ENCODE measurements at places on chromosomes 12 and 14.

DNA sequence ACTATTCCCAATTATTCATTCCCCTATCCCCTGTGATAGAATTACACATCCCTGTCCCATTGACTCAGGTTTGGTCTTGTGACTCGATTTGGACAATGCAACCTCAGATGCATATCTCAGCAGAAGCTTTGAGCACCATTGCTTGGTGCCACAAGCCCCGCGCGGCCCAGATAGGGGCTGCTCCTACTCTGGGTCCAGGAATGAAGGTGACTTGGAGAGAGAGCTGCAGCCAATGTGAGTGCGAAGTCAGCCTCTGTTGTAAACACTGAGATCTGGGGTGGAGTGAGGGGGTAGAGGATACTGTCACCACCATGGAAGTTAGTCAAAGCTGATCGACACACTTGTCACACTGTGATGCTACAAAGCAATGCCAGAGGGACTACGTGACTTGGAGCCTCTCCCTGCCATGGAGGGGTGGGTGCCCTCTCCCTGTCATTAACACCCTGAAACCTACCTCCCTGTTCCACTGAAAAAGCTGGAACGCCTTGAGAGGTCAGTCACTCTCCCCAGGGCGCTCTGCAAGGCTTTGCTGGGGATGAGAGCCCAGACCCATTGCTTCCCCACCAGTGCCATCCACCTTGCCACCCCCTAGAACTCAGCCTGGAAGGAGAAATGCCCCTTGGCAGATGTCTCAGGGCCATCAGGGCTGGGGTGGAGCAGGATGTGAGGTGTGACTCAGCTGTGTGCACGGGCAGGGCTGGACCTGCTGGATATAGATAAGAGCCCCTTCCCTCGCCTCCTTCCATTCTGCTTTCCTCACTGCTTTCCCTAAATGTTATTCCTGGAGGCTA, 6.6 kb upstream of the PLEK2 start:
- no peak for DNase-seq

- no peak for DNase-seq
These were observed 62.1 kb upstream of the HECTD1 start for GRCh38 chr14:31269634-31270195.

GRCh38 chr12:388541-389141, 479 bp downstream of the KDM5A start:
- peak; percentile 80 for DNase-seq

GRCh38 chr12:87171356-87171755, 857.8 kb downstream of the C12orf50 start:
- DNase-seq: no peak

- DNase-seq: no peak
These were observed 8.7 kb downstream of the KRT71 start for GRCh38 chr12:52543985-52544883.

DNA sequence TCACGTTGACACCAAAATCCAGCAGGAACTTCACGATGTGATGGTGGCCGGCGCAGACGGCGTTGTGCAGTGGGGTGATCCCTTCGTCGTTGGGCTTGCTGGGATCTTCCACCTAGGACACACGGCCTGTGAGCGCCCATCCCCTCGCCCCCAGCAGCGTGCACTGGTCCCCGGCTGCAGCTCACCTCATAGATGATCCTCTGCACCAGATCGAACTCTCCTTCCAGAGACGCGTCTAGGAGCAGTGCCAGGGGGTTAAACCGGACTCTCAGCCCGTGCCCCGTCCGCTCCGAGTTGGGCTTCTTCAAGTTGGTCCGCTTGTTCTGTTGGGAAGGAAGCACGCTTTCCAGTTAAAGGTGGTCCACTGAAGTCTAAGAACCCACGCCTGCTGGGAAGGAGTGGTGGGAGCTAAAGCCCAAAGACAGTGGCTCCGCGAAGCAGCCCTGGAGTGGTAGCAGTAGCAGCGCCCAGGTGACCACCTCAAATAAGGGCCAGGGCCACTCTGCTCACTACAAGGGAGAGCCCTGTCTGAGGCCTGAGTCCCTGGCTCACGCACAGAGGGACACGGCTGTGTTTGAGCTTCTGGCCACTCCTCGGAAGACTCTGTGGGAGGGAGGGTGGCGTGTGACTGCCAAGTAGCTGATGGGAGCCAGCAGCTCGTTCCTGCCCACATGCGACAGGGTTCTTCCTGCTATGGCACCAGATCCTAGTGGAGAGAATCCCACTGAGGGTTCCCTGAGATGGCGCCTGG, 23.3 kb downstream of the ZFYVE21 start:
- no peak for DNase-seq

GRCh38 chr14:95725685-95726336, 11.9 kb upstream of the TCL1A start:
- DNase-seq: no peak

- no peak for DNase-seq
These were observed 4.7 kb upstream of the CCER1 start for GRCh38 chr12:90959538-90960139.

- DNase-seq: peak; percentile 45
These were observed 122.9 kb upstream of the TMEM132D start for GRCh38 chr12:130026608-130027176.

- DNase-seq: no peak
These were observed 15.7 kb downstream of the SLC38A2 start for GRCh38 chr12:46356655-46357437.

- DNase-seq: no peak
These were observed 36.6 kb upstream of the CIT start for GRCh38 chr12:119913536-119914330.

DNA sequence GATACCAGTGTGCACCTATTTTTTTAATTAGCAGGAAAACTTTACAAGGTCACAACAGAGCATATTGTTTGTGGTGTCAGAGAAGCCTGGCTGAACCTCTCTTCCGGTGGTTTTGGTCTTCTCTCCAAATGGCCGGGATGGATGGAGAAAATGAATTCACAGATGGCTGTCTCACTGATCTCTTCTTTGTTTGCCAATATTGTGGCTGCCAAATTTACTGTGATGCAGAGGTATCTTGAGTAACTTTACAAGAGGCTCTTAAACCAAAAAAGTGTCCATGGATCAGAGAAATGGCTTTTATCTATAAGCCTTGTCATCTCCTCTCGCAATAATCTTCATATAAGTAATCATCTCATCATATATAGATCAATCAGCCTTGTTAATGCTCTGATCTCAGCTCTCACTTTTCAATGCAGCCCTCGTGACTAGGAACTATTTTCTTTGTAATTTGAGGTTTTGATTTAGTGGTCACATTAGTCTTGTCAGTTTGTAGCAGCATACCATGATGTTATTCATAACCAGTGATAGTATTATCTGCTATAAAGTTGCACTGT, 308.1 kb downstream of the EGLN3 start:
- no peak for DNase-seq

GRCh38 chr12:117404203-117404853, 42.9 kb upstream of the NOS1 start:
- no peak for DNase-seq

GRCh38 chr12:112218150-112218549, 92.8 kb downstream of the TRAFD1 start:
- DNase-seq: no peak

- no peak for DNase-seq
These were observed 15.8 kb downstream of the PRKD1 start for GRCh38 chr14:29911810-29912209.

GRCh38 chr12:120554678-120555077, 20.5 kb downstream of the RNF10 start:
- no peak for DNase-seq

GRCh38 chr14:29842228-29842627, 85.4 kb downstream of the PRKD1 start:
- DNase-seq: no peak

DNA sequence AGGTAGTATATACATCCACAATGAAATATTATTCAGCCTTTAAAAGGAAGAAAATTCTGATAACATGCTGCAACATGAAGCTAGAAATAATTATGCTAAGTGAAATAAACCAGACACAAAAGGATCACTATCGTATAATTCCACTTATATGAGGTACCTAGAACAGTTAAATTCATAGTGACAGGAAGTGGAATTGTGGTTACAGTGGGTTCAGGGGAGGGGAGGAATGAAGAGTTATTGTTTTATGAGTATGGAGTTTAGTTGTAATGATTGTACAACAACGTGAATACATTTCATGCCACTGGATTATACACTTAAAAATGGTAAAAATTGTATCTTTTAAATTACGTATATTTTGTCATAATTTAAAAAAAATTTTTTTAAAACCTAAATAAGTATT, 21.0 kb downstream of the EEA1 start:
- DNase-seq: peak; percentile 53

DNA sequence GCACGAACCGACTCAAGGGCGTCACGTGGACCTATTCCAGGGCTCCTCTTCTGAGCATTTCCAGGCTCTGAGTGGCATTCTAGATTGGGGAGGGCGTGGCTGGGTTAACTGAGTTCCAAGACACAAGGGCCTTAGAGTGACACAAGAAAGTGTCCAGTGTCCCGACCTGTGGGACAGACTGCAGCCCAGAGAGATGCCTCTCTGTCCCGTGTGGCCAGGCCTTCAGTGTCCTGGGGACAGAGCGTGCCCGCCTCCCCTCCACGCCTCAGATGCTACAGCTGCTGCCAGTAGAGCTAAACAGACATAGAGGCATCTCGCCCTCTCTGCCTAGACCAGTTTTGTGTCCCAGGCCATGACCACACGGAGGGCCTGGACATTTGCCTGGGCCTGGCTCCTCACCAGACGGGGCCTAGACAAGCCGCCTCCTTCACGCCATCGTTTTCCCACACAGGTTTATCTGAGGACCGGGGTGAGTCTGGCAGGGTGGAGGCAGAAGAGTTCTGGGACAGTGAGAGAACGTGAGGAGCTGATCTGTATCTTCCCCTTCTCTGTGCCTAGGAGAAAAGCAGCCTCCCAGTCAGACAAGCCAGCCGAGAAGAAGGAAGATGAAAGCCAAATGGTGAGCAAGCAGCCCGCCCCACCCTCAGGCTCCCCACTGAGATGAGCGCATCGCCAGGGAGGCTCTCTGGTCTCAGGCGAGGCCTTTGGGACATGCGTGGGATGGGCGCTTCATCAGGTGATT, 27.1 kb downstream of the DEGS2 start:
- no peak for DNase-seq

GRCh38 chr12:98799822-98800221, 154.7 kb downstream of the APAF1 start:
- no peak for DNase-seq

- DNase-seq: no peak
These were observed 81.0 kb downstream of the DAAM1 start for GRCh38 chr14:59269466-59269865.

- no peak for DNase-seq
These were observed 2.7 kb upstream of the CLEC6A start for GRCh38 chr12:8453021-8453513.

GRCh38 chr12:132710405-132711079, at the start of gene PGAM5:
TSS of gene PGAM5 (plus strand) at chr12:132710842. CDS start at chr12:132710877, 35 bp downstream.
- peak; percentile 90 for DNase-seq

DNA sequence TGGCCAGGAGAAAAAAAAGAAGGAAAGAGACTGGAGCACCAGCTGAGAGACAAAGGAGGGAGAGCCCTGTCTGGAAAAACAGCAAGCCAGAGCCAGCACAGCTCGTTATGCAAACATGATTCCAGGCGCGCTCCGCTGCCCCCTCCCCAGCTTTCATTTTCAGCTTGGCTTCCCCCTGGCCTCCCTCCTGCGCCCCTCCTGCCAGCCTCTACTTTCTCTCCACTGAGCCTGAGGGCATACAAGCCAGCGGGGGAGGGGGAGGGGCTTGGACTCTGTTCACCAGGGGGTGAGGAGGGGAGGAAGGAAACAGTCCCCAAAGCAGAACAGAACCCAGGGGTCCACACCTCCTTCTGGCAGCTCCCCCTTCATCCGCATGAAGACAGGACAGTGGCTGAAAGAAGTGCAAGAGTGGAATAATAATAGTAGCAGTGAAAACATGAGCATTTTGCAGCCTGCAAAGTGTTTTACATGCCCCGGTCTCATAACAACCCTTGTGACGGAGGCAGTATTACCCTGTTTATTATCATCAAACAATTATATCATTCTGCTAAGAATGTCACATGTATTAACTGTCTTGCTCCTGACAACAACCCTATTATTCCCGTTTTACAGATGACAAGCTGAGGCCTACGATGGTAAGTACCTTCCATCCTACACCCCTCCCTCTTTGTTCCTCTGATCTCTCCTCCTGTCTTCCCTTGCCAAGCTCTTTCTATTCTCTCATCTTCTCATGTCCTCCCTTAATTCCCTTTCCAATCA, 24.2 kb downstream of the SMUG1 start:
- DNase-seq: no peak

GRCh38 chr12:111570084-111570961, 28.8 kb downstream of the ATXN2 start:
- no peak for DNase-seq

DNA sequence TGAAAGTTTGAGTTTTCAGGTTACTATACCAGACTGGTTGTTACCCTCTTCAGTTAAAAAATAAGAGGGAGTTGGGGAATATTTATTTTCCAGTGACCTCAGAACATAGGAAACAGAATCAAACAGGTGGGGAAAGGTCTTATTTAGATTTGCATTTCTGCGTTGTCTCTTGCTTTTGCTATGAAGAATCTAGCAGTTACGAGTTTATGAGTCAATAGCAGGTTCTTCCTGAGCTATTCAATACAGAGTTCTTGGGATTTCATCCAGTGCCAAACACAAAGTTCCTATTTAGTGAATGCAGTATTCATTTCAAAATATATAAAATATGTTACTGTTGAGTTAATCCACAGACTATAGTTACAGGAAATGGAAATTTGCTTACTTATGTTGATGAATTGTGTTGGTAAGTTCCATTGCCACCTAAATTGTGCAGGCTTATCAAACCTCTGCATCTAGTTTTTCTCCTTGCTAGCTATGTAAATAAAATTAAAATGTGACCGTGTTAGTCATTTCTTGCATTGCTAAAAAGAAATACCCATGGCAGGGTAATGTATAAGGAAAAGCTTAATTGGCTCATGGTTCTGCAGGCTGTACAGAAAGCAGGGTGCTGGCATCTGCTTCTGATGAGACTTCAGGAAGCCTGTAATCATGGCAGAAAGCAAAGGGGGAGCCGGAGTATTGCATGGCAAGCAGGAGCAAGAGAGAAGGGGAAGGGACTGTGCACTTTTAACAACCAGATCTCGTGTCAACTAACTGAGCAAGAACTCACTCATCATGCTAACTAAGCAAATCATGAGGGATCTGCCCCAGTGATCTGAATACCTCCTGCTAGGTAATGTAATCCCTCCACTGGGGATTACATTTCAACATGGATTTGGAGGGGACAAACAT, 110.2 kb downstream of the KTN1 start:
- DNase-seq: no peak

- no peak for DNase-seq
These were observed 501 bp downstream of the C1R start for GRCh38 chr12:7091660-7092228.

Measured in activated CD8-positive, alpha-beta memory T cell treated with anti-CD3 and anti-CD28 coated beads, Interleukin-2, amount 10 ng/mL, durations not matched to agents 7 days and 5 days (primary cell).